ENCODE measurements at places on chromosomes 1 and 21.

GRCh38 chr1:41557751-41558455 is 73.4 kb upstream of the EDN2 start:
- no peak for DNase-seq

DNA sequence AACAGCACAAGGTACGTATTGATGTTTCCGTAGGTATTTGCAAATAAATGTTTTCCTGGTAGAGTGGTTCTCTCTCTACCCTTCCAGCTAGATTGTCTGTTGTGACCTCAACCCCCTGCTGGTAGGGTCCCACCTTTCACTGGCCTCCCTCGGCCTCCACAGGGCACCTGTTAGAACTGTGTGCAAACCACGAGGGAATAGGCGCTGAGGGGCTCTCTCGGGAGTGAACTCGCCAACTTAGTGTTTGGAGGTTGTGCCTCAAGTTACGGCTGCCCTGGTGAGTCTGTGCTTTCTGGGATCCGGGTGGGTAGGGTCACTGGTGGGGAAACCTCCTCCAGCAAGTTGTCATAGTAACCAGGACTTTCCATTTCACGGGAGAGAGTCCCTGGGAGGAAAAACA is 204.7 kb upstream of the EDN2 start:
- DNase-seq = no peak

DNA sequence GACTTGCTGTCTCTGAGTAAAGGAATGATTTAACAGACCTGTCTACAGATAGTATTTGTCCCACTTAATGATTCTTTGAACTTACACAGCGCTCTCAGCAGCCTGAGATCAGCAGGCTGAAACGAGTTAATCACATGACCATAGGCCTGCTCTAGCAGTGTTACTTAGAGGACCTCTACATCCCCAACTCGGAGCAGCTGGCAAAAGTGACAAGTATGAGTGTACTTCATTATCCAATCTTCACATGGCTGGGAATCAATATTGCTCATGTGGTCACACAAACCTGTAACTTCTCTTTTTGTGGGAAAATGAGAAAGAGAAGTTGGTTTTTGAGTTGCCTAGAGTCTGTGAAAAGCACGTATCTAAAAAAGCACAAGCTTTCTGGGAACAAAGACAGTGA is 11.4 kb upstream of the ATP13A2 start:
- no peak for DNase-seq

- DNase-seq = no peak
Observed at GRCh38 chr1:117051224-117052064, 8.7 kb upstream of the TTF2 start.

DNA sequence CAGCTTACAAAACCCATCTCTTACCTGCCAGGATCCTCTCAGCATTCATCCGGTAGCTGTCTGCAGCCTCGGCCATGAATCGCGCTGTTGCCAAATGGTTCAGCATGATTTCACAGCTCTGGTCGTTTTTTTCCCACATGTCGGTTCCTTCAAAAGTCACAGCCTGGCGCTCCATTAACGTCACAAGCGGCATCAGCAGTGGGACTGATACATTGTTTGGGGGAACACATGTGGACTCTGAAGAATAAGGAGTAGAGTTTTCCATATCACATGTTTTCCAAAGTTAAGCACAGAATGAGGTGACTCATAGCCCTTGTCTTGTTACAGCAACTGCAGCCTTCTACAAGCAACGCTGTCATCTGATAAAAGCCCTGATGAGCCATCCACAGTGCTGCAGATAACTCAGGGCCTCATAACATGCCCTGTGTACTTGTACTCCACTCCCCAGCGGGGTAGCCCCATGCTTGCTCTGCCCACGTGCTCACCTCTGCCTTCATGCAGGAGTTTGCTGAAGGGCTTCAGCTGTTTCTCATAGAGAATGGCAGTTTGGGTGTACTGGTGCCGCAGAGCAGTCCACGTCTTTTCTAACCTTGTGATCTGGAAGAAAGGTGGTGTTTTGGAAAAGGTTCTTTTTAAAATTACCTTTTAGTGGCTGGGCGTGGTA is 114.2 kb downstream of the BCAR3 start:
- no peak for DNase-seq

GRCh38 chr1:29983321-29983720 is 740.1 kb downstream of the MATN1 start:
- no peak for DNase-seq

DNA sequence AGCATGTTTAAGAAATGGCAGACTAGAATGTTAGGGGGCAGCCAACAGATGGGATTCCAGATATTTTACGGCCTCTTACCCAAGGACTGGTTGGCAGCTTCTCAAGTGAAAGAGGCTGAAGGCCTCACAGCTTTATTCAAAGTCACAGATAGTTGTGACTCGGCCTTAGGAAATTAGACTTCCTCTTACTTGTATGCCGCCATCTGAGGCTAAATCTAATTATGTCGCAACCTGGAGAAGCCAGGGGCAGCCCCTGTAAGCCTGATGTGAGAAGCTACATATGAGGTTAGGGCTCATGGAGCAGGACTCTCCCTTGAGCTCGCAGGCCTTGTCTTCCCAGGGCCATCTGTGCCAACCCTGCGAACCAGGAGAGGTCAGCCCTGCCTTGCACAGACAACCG is 352.5 kb downstream of the HHAT start:
- DNase-seq = no peak

DNA sequence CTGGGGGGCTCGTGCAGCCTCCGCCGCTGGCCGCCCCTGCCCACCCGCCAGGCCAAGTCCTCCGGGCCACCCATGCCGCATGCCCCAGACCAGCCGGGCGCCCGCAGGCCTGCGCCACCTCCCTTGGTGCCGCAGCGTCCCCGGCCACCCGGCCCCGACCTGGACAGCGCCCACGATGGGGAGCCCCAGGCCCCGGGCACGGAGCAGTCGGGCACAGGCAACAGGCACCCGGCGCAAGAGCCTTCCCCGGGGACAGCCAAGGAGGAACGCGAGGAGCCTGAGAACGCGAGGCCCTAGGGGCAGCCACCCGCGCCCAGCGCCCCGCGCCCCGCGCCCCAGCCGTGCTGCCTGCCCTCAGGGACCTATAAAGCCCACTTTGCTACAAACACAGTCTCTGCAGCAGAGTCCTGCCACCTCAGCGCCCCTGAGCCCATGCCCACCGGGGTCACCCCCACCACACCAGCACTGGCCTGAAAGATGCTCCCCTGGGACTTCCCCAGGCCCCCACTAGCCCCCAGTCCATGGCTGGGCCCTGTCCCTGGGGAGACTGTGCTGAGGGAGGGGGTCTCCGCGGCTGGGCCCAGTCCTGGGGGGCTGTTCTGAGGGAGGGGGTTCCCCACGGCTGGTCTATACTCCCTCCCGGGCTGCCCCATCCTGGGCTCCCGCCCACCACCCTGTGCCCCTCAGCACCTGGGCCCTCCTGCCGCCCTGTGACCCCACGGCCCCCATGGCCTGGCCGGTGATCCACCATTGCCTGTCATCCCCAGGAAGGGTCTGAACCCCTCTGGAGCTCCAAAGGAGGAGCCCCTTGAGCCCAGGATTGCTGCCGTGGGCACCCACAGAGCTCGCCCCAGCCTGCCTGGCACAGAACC is 8.6 kb downstream of the TNFRSF18 start:
- DNase-seq = no peak

- DNase-seq = no peak
Observed at GRCh38 chr1:31671561-31672201, 27.0 kb upstream of the PEF1 start.

GRCh38 chr1:157618190-157618589 is 20.3 kb upstream of the FCRL4 start:
- no peak for DNase-seq

GRCh38 chr1:75334876-75335389 is 200.7 kb downstream of the LHX8 start:
- no peak for DNase-seq

GRCh38 chr1:241802863-241803262 is 45.1 kb upstream of the EXO1 start:
- DNase-seq = no peak

- no peak for DNase-seq
Observed at GRCh38 chr1:60847855-60848582, 234.3 kb upstream of the NFIA start.

GRCh38 chr1:210700511-210700910 is 371.8 kb downstream of the HHAT start:
- no peak for DNase-seq

- no peak for DNase-seq
Observed at GRCh38 chr1:116230712-116231111, 119.5 kb downstream of the MAB21L3 start.

GRCh38 chr1:24981631-24982005 is 51.5 kb upstream of the RUNX3 start:
- DNase-seq = no peak

DNA sequence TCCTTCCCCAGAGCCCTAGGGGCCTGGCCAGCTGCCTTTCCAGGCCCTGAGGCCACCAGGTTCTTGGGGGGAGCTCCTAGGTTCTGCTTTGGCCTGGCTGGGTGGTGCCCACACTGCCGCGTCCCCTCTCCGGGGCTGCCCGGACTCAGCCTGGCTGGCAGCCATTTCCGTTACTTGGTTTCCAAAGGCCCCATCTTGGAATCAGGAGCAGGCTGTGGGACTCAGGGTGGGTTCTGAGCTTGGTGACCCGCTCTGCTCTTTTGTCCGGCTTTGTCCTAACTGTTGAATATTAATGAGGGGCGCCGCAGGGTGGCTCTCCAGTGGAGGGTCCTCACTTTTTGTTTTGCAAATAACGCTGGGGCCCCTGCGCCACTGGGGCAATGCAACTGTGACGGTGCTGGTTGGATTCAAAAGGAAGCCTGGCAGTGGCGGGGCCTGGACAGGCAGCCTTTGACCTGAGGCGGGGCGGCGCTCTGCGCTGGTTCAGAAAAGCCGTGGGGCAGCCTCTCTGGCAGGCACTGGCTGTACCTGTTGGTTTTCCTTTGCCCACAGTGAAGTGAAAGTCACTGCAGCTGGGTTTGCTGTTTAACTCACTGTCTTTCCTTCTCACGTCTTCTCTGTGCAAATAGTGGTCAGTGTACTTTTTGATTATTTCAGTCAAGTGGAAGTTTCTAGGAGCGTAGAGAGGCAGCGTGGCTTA is 20.2 kb downstream of the SKI start:
- DNase-seq = no peak

DNA sequence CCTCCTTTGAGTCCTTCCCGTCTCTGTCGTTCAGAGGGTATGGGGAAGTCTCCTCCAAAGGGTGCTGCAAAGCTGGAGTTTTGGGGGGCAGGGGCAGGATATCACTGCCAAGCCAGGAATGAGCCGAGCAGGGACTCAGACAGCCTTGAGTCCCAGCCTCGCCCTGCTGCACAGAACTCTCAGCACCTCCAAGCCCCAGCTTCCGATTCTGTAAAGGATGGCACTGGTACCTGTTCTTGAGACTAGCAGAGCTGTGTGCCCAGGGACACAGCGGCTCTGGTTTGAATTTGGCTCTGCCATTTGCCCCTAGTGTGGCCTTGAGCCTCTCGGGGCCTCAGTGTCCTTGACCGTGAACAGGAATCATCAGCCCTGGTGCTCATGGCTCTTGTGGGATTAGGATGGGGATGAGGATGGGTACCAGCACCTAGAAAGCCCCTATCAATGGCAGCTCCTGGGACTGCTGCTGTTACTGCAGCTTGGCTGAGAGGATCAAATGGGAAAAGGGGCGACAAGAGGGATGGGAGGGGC is 1.5 kb upstream of the FBLIM1 start:
- DNase-seq = no peak

GRCh38 chr1:119147661-119148090 is 7.2 kb upstream of the WARS2 start:
- no peak for DNase-seq

GRCh38 chr1:20578062-20578461 is 10.8 kb upstream of the CDA start:
- no peak for DNase-seq

DNA sequence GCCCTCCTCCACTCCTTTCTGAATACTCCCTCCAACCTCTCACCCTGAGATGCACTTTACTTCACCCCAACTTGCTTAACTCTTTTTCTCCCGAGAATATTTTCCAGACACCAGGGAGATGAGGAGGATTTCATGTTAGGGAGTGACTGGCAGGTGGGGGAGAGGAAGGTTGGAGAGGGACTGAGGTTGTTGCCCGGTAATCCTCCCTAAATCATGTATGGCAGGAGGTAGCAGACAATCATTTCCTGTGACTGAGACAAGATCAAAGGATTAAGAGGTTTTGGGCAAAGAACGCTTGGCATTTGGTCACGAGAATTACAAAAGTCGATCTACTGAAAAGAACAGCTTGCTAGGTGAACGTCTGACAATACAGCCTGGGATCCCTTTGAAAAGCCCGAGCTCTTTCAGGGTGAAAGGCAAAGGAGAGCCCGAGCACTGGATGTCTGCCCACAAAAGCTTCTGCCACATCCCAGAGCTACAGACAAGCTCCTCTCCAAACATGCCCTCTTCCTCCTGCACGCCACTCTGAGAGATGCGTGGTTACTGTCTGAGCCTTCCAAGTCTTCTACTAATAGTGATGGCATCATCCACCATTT is 154.1 kb downstream of the DAB1 start:
- DNase-seq = no peak

GRCh38 chr1:84991097-84991920 is 5.6 kb downstream of the MCOLN2 start:
- DNase-seq = no peak
